Stimulated activated CD4-positive, alpha-beta T cell treated with anti-CD3 and anti-CD28 coated beads, Interleukin-4, amount 100 ng/mL, for 4 hours (primary cell): ENCODE measurements at places on chromosomes 4 and X.

DNA sequence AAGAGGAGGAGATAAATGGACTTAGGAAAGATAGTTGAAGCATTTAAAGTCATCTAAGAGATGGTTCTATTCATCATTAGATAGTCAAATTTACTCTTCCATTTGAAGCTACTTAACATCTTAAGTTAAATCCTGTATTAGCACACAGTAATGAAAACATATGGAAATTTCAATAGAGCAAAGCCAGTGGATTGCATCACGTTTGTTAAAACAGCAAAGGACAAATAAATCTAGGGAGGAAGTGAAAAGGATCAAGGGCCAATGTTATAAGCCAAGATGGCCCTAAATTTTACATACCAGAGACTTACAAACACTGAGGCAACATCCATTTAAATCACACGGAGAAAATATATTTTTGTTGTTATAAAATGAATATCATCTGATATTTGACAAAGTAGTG lies 602.8 kb downstream of the INPP4B start:
- DNase-seq = no peak

DNA sequence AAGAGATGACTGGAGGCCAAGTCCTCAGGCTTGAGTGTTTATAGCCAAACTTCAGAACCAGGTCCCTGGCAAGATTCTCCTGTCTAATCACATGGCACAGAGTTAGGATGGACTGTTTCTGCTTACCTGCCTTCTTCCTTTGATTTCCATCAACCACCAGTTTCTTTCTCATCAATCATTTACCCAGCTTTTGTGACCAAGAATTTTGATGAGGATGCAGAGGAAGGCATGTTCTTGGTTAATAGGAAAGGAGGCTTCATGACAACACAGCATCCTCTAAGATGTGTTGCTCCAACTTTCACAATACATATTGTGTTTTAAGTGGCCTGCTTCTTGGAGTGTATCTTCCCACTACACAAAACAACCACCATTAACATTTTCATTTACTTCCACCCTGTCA lies 65.3 kb downstream of the NFKB1 start:
- DNase-seq = no peak

DNA sequence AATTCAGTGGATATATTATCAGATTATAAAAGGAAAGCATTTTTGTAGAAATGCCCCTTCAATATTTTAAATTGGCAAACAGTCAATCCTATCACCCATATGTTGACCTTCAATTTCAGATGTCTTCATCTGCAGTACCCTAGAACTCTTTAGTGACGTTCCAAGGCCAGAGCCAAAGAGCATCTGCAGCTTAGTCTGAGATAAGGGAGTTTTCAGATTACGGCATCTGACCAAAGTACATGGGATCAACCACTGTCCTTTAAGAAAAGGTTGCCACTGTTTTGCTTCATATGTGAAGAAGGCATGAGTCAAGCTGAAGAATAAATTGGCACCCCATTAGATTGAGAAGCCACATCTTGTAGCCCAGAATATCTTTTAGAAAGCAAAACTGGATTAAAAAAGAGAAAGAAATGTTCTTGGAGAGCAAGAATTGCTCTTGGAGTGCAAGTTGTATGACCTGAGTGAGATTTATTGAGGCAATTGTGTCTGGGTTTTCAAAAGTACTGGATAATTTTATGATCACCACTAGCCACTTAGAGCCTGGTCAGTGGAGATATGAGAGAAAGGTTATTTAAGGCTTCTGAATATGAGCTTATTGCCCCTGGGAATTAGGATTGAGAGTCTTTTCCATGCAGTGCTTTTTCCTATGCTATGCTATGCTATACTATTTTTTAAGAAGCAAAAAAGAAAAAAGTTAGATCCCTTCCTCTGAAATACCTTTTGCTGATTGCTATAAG lies 251.9 kb upstream of the NR3C2 start:
- no peak for DNase-seq

DNA sequence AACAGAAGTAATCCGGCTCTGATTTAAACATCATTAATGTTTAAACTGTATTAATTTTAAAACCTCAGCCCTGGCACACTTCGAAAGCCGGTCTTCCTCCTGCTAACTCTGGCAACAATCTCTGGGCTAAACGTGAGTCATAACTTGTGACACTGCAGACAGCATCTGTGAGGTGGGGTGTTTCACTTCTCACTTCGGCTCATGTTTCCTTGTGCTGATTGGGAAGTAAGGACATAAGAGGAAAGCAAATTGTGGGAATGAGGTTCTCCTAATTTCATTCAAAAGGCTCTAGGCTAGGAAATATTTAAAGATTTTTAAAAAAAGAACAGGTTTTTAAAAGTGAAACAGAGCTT lies 139.9 kb upstream of the USP9X start:
- DNase-seq = no peak

DNA sequence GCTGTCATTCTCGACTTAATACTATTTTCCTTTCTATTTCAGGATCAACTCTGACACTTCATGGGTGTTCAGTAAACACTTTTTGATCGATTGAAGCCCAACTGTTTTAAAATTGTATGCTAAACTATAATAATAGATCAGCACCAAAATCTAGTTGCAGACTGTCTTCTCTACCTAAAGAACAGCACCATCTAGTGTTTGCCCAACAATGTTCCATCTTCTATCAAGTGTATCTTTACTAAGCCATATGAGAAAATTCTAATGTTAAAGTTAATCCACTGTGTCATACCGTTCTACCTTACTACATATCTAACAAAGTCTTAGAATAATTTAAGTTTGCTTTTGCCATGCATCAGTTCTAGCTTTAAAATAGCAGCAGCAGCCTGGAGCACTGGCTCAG lies 113.0 kb upstream of the PRDX4 start:
- no peak for DNase-seq

DNA sequence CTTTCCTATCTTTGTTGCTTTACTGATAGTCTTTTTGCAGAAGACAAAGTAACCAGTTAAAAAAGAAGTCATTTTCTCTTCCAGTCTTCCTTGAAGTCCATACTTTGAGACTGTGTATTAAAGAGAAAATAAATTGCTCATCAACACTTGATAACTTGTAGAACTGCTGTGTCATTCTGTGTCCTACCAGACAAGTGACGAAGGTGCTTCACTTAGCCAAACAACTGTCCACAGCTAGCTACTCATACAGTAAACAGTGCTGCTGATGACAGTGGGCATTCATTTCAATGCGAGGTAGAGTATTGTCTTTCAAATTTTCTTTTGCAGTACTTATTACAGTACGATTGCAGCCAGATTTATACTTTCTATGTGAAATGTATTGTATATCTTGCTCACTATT lies 11.5 kb downstream of the COL25A1 start:
- DNase-seq = no peak
